ENCODE measurements at places on chromosomes 3 and 15.

DNA sequence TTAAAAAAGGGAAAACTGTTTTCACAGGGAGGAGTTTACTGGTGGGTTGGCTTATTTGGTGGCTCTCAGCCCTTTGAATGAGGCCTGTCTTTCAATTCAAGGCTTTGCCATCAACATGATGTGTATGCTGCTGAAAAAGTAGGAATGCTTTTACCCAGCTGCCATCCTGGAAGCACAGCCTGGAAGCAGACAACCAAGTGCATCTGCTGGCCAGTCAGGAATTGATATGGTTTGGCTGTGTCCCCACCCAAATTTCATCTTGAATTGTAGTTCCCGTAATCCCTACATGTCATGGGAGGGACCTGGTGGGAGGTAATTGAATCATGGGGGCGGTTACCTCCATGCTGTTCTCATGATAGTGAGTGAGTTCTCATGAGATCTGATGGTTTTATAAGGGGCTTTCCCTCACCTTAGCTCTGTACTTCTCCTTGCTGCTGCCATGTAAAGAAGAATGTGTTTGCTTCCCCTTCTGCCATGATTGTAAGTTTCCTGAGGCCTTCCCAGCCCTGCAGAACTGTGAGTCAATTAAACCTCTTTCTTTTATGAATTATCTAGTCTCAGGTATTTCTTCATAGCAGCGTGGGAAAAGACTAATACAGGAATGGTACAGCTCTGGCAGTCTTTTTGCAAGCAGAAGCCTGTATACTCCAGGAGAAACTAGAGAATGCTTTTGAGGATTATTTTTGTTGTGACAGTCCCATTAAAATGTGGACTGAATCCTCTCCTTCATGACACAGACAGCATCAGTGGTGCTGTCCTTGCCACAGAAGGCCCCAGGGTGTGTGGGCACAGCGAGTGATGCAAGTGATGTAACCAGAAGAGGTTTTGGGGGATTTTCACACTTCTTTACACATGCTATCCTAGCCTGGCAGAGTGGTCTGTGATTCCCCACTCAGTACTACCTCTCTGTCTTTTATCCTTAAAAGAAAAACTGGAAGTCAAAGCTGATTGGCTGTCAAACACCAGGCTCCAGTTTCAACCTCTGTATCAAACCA, 20.0 kb downstream of the PLCL2 start:
- DNase-seq, result no peak

DNA sequence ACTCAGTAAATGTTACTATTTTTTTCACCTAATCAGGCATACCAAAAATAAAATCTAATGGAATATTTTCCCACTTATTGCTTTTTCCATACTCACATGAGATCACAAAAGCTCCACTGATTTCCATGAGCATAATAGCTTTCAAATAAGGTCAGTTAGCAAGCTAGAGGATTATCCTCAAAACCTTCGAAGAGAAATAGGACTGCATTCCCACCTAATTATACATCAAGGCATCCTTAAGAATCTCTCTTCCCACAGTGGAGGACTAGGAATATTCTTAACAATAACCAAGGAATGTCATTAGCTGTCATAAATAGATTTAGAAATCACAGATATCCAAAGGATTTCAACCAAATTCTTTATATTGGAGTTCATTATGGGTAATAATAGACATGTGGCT, 127.9 kb upstream of the STT3B start:
- no peak for DNase-seq

- DNase-seq, result no peak
Observed at GRCh38 chr3:100740207-100740606, 30.9 kb downstream of the TFG start.

GRCh38 chr15:42373274-42373673, 14.0 kb downstream of the CAPN3 start:
- DNase-seq, result no peak

- DNase-seq, result no peak
Observed at GRCh38 chr3:43257850-43258249, 28.5 kb upstream of the SNRK start.

GRCh38 chr15:48222627-48223026, 16.5 kb downstream of the SLC12A1 start:
- no peak for DNase-seq

- peak; percentile 75 for DNase-seq
Observed at GRCh38 chr15:71494563-71495397, 315.6 kb upstream of the NR2E3 start.

All from left lung (tissue), 14 donors.